ENCODE measurements at places on chromosomes 1 and 21.

DNA sequence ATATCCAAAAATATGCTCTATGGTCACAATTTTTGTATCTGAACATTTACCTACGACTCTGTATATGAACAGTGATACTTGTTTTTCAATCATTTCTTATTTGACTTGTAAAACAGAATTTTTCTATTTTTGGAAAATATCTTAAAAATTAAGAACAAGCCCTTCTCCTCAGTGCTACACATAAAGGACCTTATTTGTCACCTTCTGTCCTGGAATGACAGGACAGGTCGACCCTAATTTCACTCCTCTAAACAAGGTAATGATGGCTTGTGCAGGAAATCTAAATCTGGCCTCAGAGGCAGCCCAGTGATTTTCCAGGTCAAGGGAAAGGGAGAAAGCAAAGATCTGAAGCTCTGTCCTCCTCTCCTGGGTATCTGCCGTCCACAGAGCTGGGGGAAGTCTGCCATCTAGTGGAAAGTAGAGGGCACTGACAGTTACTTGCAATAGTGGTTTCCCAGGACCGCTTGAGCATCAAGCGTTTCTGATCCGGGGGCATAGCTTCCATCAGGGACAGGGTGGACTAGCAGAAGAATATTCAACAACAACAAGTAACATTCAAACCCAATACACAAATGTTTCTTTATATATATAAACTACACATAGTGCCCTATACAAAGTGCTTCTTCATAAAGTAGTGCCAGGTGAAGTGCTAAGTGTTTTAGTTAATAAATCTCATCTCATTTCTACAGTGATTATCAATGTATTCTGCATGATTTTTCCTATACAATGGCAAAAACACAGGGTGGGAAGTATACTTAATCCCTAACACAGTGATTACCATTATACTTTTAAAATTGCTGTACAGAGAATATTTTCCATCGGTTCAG is 74.6 kb downstream of the SLC25A24 start:
- DNase-seq: peak; percentile 23

- no peak for DNase-seq
These were observed 2.8 kb downstream of the PTPRU start for GRCh38 chr1:29239142-29239541.

DNA sequence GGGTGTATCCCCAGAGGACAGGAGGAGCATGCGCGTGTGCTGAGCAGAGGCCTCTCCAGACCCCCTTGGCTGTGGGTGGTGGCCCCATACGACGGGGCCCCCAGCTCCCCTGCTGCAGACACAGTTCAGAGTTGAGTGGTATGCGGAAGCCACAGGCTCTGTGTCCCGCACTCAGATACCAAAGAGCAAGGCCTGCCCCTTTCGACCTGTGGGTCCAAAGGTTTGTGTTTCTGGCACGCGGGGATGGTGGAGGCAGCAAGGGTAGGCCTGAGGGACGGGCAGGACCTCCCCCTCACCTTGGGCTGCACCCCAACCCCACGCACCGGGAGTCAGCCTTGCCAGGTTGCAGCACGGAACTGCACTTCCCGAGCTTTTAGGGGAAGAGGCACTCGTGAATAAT is at the start of gene KCNAB2:
Gene KCNAB2, plus strand, starts transcription at position 328 of the 400 bp plus-strand sequence. CDS start 5,649 bp downstream, outside the sequence.
- no peak for DNase-seq

- no peak for DNase-seq
These were observed 16.1 kb downstream of the LCA5L start for GRCh38 chr21:39429445-39429844.

GRCh38 chr1:151070474-151071276 is at the start of gene GABPB2:
Gene GABPB2, plus strand, starts transcription at chr1:151070761. Its CDS starts 17,429 bp downstream, at chr1:151088190.
- DNase-seq: peak; percentile 84

DNA sequence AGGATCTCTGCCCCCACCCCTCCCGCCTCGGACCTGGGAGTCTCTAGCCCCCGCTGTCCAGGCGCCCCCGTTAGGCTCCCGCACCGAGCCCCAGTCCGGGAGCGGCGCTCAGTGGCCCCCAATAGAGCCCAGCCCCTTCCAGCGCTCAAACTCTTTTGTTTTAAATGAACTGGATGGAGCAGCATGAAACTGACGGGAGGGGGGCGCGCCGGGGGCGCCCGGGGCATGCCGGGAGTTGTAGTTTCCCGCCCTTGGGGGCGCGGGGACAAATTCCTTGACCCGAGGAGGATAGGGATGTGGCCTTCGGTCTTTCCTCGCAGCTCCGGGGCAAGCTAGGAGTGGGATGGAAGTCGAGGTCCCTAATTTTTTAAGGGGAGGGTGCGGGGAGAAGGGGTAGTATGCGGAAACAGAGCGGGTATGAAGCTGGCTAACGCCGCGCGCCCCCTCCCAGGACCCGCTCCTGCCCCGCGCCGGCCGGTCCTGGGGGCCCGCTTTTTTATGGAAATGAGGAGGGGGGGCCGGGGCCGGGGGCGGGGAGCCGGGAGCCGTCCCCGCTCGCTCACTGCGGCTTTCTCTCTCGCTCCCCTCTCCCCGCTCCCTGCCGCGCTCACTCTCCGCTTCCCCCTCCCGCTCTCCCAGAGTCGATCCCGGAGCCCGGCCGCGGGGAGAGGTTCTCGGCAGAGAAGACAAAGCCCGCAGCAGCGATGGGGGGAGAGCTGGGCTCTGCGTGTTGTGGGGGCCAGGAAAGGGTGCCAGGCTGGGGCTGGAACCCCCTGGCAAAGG is at the start of gene MEX3A:
Gene MEX3A, minus strand, starts transcription at position 157 of the 783 bp plus-strand sequence. CDS start 467 bp downstream, outside the sequence.
- peak; percentile 48 for DNase-seq

DNA sequence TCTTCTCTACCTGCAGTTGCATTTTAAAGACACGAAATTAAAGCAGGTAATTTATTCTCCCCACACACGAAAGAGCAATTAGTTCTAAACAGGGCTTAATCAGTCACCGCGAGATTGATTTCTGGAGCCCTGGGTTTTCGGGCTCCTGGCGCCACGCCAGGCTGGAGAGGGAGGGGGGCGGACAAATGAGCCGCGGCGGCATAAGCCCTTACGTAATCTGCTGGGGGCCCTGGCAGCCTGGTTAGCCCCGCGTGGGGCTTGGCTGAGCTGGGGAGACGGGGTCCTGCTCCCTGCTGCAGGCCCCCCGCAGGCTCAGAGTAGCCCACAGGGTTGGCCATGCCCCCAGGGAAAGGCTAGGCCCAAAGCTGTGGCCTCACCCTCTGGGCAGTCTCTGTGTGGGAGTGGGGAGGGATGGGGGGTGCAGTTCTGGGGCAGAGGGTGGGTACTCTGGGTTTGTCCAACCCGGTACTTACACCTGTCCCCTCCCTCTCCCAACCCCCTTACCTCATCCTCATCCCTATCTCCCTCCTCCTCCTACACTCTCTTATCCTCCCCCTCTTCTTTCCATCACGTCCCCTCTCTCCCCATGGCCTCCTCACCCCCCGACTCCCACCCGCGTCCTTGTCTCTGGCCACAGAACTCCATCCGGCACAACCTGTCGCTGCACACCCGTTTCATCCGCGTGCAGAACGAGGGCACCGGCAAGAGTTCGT is 19.9 kb downstream of the FOXO6 start:
- no peak for DNase-seq

DNA sequence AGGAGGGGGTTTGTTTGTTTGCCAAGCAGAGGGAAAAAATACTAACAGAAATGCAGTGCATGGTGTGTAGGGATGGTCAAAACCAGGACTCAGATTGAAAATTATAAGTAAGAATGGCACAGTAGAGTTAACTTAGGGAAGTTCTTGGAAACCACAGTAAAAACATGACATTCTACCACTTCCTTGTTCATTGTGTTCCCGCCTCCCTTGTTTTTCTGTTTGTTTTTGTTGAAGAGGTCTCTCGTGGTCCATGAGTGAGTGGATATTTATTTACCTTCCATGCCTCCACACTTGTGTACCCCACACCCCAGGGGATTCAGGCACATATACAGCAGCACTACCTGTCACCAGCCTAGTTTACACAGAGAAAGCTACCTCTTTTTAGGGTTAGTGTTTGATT is 69.6 kb downstream of the OLFML2B start:
- no peak for DNase-seq

GRCh38 chr1:179951383-179952144 is 3.0 kb upstream of the CEP350 start:
- DNase-seq: no peak

DNA sequence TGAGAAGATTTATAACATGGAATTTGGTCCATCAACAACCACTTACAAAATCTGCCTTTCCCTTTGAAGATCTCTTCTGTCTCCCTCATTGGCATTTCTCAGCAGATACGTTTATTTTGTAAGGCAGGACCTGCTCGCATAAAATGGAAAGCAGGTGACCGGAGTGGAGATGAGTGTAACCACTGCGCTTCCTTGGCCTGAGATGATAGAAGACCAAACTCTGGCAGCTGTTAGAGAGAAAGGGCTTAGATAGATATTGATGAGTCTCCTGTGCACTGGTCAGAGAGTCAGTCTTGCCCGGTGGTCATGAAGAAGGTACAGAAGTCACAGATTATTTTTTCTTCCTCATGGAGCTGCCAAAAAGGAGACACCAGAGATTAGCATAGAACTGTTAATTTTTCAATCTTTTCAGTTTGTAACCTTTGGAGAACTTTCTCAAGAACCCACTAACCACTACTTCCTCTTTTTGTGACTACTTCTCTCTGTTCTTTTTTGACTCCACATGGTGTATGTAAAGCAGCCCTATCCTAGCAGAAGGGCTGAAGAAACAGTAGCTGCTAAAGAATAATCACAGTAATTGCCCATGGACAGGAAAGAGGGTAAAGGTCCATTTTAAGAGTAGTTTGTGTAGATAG is 47.6 kb downstream of the FCRL3 start:
- no peak for DNase-seq

DNA sequence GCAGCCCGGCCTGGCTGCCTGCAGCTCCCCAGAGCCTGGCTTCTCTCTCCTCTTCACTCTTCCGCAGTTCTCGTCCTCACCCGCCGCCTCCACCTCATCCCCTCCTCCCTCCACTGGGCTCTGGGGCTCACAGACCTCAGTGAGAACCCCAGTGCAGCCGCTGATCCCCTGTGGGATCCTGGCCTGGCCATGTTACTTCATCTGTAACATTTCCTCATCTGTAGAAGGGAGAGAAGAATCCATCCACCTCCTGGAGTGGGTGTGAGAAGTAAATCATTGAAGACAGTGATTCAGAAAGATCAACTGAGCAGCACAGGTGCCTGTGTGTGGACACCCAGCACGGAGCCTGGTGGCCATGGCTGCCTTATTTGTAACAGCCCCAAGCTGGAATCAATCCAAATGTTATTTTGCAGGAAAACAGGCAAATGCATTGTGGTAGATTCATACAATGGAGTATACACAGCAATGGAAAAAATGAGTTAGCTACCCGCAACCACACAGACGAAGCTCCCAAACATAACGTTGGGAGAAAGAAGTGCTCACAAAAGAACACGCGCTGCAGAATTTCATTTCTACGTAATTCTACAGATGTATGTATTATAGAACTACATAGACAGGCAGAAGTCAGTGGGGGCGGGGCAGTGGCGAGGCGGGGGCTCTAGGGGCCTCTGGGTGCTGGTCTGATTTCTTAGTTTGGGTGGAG is 8.7 kb downstream of the LAPTM5 start:
- DNase-seq: no peak

DNA sequence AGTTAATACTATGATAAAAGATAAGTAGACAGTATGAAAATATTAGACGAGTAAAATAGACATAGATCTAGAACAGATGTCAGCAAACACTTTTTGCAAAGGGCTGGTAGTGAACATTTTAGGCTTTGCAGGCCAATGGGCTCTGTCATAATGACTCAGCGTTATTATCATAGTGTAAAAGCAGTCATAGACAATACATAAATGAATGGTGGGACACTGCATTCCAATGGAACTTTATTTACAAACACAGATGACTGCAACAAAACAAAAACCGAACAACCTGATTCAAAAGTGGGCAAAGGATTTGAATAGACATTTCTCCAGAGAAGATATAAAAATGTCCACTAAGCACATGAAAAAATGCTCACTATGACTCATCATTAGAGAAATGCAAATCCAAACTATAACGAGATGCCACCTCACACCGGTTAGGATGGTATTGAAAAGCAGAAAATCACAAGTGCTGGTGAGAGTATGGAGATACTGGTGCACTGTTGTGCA is 7.3 kb downstream of the GSTM5 start:
- DNase-seq: no peak

DNA sequence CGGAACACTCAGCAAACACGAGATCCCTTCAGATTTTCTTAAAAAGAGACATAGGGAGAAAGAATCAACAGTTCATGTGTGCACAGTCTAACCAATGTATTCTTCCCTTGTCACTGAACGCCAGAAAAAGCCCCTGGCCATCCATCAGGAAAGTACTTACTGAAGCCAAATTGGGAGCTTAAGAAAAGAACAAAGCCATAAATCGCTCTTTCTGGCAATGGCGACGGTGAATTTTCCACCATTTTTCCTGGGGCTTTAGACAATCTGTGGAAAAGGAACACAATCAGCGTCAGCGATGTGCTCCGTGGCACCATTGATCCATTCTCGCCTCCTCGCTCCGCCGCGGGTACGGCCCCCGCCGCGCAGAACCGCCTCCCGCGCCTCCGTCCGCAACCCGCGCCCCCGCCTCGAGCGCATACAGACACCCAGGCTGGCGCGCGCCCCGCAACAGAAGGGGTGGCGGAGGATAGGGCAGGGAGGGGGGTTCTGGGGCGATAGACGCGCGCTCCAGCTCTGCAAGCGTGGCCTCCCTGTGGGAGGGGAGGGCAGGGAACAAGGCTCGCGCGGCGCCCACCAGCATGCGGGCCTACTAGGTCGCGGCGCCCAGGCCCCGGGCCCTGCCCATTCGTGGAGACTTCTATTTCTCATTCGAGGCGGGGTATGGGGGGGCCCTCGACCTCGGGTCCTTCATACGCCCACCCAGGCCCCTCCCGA is 440 bp downstream of the PIGP start:
- DNase-seq: no peak

- no peak for DNase-seq
These were observed 15.0 kb downstream of the HLX start for GRCh38 chr1:220894025-220894923.

DNA sequence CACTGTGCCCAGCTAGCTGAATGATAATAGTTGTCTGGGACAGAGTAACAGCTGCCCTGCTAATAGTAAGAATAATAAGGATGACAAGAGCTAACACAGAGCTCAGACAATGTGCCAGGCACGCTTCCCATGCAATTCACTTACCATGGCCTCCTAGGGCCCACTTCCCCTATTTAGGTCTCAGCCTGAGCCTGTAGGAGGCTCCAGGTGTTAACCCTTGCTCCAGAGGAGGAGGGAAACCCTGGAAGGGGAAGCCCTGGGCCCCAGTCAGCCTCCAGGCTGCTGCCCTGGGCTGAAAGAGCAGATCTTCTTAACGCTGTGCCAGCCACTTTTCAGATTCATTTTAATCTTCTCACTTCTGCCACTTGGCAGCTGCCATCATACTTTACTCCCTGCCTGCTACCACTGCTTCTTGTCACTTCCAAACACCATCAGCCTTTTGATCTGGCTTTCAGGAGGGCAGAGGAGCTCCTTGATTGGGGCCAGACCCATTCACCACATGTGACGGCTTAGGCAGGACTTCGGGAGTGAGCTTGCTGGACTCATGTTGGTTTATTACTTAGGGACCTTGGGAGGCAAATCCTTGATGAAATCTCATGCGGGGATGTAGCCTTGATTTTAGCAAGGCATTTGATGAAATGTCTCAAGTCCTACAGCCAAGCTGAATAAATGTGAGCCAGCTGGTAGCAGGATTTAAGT is 66.7 kb upstream of the PARP1 start:
- no peak for DNase-seq

Measured in stimulated activated CD8-positive, alpha-beta memory T cell treated with anti-CD3 and anti-CD28 coated beads, Interleukin-2, amount 100 ng/mL, for 48 hours (primary cell).